ENCODE measurements at places on chromosomes 2 and 18.

DNA sequence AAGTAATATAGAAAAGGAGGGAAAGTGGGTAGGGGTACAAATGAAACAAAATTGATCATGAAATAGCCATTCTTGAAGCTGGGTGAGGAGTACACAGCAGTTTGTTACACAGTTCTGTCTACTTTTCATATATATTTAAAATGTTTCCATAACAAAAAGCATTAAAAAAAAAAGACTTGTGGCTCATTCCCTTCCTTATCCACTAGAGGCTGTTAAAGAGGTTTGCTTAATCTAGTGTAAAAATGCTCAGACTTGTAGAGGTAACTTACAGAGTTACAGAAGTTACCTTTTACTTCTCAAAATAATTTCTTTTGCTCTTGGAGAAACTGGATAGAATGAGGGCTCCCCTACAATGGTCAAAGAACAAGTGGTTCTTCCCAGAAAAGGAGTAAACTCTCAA, 8.1 kb upstream of the WIPF1 start:
- no peak for DNase-seq

DNA sequence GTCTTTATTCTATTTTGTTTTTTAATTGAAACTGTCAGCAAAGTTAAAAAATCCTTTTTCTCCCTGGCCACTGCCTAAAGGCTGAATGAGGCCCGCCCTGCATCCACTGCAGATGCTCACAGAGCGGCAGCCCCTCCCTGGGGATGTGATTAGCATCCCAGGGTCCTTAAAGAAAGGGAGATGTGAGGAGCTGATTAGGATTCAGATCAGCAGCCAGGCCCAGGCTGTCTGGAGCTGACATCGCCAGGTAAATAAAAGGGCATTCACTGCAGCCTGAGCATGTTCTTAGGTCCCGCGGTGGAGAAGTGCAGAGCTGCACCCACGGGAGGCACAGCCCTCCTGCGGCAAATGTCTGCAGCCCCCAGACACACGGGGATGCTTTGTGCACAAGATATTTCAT, 83.8 kb downstream of the LONRF2 start:
- DNase-seq = no peak

- DNase-seq = no peak
These were observed 16.4 kb downstream of the GEMIN6 start for GRCh38 chr2:38794235-38794946.

- no peak for DNase-seq
These were observed 93.7 kb upstream of the MCFD2 start for GRCh38 chr2:47009253-47009767.

DNA sequence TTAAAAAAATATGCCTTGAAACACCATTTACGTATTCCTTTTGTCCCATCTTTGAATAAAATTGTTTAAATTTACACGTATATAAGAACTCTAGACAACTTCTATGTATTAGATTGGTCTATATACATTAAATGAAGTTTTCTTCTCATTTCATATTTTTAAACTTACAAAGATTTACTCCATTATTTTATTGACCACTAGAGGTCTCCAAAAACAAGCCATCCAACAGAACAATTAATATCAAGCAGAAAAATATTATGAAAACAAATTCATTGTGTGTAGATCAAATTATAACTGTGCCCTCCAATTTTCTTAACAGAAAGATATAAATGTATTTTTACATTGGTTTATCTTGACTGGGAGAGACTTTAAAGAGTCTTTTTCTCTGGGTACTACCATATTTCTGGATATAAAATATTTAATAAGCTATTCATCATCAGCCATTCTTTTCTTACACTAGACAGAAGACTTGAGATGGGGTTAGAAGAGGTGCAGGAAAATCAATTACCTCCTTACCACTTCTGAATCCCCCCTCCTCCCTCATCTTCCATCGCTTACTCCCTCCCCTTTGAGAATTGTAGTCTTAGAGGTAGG, 66.5 kb downstream of the DPP4 start:
- no peak for DNase-seq

DNA sequence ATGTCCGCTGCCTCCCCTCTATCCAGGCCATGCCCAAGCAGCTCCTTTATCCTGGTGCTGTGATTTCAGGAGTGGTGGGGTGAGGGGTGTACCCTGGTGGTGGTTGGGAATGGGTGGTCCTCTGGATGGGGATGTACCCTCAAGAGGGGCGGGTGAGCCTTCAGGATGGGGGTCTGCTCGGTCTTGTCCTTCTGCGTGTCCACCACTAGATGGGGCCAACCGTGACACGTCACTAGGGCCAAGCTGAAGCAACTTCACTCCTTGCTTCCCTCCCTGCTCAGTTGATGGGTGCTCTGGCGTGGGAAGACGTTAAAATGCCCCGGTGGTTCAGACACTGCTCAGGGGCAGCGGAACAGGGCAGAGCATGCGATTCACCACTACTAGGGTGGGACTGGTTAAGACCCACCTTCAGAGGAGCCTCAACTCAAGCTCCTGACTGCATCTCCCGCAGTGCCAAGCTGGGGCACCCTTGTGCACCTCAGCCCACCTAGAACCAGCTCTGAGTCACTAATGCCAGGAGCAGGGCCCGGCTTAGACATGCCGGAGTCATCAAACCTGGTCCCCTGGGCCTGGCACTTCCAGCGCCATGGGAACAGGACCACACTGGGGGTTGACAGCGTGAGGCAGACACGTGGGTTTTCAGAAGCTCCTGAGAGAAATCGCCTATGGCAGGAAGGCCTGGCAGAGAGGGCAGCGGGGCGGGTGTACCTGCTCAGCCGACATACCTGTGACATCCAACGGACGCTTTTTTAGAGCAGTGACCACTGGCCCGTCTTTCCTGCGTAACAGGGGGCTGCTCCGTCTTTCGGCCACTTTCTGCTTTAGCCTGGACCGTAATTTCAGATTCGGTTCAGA, 256.7 kb downstream of the HDAC4 start:
- no peak for DNase-seq

DNA sequence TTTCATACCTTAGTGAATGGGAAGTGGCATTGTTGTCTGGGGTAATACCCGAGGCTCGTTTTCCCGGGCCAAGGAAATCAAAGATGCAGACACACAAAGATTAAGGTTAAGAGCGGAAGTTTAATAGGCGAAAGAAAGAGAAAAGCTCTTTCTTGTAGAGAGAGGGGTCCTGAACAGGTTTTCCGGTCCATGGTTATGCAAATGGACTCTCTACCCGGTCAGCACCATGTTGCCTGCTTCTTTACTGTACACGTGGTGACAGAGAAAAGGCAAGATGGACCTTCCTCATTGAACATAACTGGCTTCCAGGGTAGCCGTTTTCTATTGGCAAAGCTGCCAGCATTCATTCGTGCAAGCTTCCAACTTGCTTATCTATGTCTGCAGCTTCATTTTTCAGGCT, 2063.5 kb downstream of the SUCLG1 start:
- no peak for DNase-seq

- DNase-seq = no peak
These were observed 41.7 kb downstream of the PLEKHM3 start for GRCh38 chr2:207983641-207984042.

DNA sequence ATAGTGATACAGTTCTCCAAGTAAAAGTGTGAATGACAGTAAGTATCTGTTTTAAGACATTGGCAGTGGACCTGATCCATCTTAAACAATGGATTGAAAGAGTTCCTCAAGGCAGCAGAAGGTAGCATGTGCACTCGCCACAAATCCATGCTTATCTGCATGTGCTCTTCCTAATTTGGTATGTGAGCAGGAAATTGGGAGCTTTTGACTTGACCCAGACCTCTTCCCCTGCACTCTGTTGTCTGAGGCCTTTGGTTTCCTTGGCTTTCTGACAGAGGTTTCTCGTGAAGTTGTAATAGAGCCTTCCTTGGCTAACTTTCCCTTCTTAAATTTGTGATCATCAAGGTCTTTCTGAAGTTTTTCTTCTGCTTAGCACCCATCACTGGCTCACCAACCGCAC, 114.1 kb downstream of the WDSUB1 start:
- DNase-seq = no peak

DNA sequence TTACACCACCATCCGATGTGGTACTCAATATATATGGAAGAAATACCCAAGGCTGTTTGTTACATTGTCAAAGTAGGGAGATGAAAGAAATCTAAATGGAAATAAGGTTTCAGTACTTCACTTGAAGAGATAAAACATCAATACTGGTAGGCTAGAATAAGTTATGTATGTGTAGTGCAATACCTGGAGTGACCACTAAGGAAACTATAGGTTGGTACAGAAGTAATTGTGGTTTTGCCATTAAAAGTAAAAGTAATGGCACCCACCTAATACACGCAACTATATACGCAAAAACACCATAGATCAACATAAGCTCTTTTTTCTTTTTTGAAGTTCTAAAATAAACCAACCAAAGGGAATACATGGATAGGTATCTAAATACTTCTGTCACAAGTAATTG, 143.2 kb upstream of the KYNU start:
- no peak for DNase-seq

- DNase-seq = no peak
These were observed 23.2 kb upstream of the ZNF516 start for GRCh38 chr18:76518123-76518859.

GRCh38 chr2:12087175-12087574, 340.7 kb downstream of the LPIN1 start:
- no peak for DNase-seq

GRCh38 chr2:114805195-114805594, 362.8 kb downstream of the DPP10 start:
- DNase-seq = no peak

DNA sequence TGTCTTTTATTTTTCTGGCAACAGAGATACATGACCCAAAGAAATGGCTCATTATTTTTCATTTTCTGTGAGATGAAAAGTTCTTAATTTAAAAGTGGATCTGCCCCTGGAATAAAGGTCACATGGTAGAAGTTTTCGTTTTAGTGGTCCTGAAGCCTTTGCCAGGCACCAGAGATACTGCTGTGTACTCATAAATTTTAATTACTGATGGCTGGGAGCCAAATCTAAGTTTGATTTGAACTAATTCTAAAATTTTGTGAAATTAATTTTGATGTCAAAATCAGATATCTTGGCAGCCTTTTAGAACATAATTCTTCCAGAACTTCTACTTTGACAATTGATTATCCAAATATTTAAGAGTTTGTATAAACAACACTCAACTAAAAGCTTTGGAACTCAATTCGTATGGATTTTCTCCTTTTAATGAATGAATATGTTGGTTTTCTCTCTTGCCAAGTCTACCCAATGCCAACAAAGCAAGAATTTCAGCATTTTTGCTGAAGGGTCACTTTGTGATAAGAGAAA, 128.5 kb upstream of the SP5 start:
- no peak for DNase-seq

- no peak for DNase-seq
These were observed 82.7 kb downstream of the ORC4 start for GRCh38 chr2:147937744-147938349.

- DNase-seq = no peak
These were observed 38.3 kb upstream of the ITGB6 start for GRCh38 chr2:160238392-160238791.

- no peak for DNase-seq
These were observed 270.7 kb downstream of the SRBD1 start for GRCh38 chr2:45340318-45340717.

DNA sequence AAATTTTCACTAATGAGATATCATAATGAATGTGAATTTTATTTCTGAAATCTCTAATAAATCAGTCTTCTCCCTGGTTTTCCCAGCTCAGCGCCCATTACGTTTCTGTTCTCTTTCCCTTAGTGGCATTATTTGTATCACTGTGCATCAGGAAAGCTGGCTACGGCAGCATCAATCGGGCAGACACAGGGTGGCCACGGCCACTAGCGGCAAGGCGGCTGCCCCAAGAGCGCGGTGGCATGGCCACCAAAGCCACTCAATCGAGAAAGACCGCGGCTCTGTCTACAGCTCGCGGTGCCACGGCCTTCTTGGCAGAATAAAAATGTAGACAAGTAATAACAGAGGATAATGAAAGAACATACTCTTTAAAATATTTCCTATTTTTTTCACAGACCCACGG, 168.0 kb downstream of the RPIA start:
- no peak for DNase-seq

- DNase-seq = no peak
These were observed 70.0 kb downstream of the FIGN start for GRCh38 chr2:163665817-163666216.

- no peak for DNase-seq
These were observed 8.6 kb downstream of the ANKRD62 start for GRCh38 chr18:12102136-12102842.

- no peak for DNase-seq
These were observed 32.5 kb downstream of the TCF4 start for GRCh38 chr18:55555395-55556027.

- DNase-seq = no peak
These were observed 19.7 kb downstream of the CLUL1 start for GRCh38 chr18:616380-616995.

GRCh38 chr2:53173698-53174455, 593.7 kb upstream of the CHAC2 start:
- no peak for DNase-seq

- no peak for DNase-seq
These were observed 77.4 kb downstream of the EML4 start for GRCh38 chr2:42246562-42246961.
